Neuronal stem cell (in vitro differentiated cells): ENCODE measurements at places on chromosomes 16 and 17.

DNA sequence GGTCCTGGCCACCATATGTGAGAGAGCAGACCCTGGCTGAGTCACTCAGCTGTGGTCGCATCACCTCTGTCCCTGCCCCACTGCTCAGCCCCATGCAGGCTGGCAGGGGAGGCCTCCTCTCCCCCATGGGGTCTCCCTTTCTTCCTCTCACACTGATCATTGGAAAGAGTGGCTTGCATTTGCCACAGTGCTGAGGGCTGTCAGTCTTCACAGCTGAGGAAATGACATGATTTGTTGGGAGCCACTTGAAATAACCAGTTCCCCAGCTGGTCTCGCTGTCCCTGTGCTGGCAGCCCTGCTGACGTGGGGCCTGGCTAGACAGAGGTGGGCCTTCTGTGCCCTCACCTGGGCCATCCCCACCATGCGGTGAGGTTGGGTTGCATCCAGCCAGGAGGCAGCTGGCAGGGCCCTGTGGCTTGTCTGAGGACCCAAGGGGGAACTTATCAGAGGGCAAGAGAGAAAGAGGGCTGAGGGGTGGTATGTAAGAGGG is 30.1 kb upstream of the MED9 start:
- no peaks in the 10 kb centered on the region for H3K27me3 ChIP-seq
- peaks cover 2% of the 10 kb centered on the region for H3K4me1 ChIP-seq
- no peaks in the 10 kb centered on the region for H3K36me3 ChIP-seq
- H3K27ac ChIP-seq = no peak overlapping the region
- no peak for DNase-seq

GRCh38 chr17:78879635-78880186 is 23.3 kb downstream of the CEP295NL start:
- H3K27me3 ChIP-seq = no peaks in the 10 kb centered on the region
- no peak for DNase-seq
- no peak overlapping the region for H3K4me3 ChIP-seq
- peaks cover 8% of the 10 kb centered on the region for H3K36me3 ChIP-seq
- H3K27ac ChIP-seq = peak overlapping the region; percentile 26

- H3K27ac ChIP-seq = no peak overlapping the region
- H3K27me3 ChIP-seq = no peaks in the 10 kb centered on the region
- no peaks in the 10 kb centered on the region for H3K4me1 ChIP-seq
- peaks cover 92% of the 10 kb centered on the region for H3K36me3 ChIP-seq
These were observed 27.1 kb downstream of the OGFOD1 start for GRCh38 chr16:56478281-56479049.

DNA sequence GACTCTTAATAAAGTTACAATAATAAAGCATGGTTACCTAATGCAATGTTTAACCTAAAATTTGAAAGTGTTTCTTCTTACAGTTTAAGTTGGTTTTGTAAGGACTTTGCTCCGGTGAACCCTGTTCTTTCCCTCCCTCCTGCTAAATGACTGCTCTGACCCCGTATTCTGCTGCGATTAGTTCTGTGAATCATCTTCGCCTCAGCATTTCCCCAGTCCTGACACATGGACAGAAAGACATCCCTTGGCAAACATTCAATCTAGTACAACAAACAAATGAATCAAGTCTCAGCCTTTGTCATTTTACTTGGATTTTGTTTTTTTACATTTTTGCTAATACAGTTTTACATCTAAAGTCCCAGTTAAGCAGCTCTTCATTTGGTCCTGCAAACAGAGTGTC is 15.4 kb downstream of the KCNJ2 start:
- H3K27ac ChIP-seq = no peak overlapping the region
- H3K27me3 ChIP-seq = no peaks in the 10 kb centered on the region
- no peak overlapping the region for H3K4me3 ChIP-seq
- peaks cover 3% of the 10 kb centered on the region for H3K4me1 ChIP-seq
- no peaks in the 10 kb centered on the region for H3K36me3 ChIP-seq

- no peaks in the 10 kb centered on the region for H3K4me1 ChIP-seq
- DNase-seq = no peak
- no peaks in the 10 kb centered on the region for H3K27me3 ChIP-seq
These were observed 29.1 kb downstream of the SNN start for GRCh38 chr16:11697319-11697718.

DNA sequence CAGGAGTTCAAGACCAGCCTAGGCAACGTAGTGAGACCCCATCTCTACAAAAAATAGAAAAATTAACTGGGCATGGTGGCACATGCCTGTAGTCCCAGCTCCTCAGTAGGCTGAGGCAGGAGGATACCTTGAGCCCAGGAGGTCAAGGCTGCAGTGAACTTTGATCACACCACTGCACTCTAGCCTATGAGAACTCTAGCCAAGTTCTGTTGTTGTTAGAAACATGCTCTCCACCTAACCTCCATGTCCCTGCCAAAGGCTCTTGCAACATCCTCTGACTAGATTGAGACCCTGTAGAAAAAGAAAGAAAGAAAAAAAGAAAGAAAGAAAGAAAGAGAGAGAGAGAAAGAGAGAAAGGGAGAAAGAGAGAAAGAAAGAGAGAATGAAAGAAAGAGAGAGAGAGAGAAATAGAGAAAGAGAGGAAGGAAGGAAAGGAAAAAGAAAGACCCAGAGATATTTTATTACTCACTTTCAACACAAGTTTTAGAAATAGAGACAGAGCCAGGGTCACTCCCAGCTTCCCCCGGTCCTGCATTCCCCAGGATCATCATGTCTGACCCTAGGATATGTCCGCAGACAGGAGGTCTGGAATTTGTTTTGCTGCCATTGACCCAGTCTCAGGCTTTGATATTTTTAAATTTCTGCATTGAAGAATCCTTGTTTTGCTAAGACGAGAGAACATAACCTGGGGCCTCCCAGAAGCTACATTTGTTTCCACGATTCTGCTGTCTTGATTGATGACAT is 376.5 kb upstream of the CDH5 start:
- no peak for DNase-seq
- H3K4me1 ChIP-seq = no peaks in the 10 kb centered on the region
- no peaks in the 10 kb centered on the region for H3K36me3 ChIP-seq
- no peak overlapping the region for H3K4me3 ChIP-seq
- no peaks in the 10 kb centered on the region for H3K27me3 ChIP-seq
